ENCODE measurements at places on chromosomes 12 and 14.

GRCh38 chr14:71621276-71621675 is 311.0 kb upstream of the RGS6 start:
- DNase-seq = no peak

GRCh38 chr14:22594156-22594716 is 3.9 kb upstream of the ABHD4 start:
- DNase-seq = no peak

GRCh38 chr12:51635346-51635745 is 44.3 kb downstream of the SCN8A start:
- DNase-seq = peak; percentile 45

GRCh38 chr14:99168330-99168729 is 103.7 kb downstream of the BCL11B start:
- no peak for DNase-seq

DNA sequence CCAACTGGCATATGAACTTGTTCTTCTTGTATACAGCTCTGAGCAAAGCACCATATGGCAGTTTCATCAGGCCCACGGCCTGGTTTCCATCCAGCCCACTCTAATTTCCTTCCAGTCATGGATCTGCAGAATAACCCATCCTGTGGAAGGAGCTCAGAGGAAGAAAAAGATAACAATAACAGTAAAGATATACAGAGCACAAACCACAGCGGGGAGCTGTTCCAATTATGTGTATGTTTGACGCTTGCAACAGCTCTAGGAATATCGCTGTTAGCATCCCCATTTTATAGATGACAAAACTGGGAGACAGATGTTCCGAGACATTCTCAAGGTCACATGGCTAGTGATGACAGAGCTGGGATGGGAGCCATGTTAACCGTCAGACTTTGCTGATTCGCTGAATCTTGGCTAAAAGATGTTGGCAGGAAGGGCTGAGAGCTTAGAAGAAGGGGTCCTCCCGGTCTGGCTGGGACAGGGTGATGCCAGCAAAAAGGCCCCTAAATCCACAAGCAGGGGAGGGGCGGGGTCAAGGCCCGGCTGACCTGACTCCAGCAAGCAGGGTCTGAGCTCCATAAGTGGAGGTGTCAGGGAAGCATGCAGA is 34.4 kb upstream of the CIPC start:
- DNase-seq = no peak

DNA sequence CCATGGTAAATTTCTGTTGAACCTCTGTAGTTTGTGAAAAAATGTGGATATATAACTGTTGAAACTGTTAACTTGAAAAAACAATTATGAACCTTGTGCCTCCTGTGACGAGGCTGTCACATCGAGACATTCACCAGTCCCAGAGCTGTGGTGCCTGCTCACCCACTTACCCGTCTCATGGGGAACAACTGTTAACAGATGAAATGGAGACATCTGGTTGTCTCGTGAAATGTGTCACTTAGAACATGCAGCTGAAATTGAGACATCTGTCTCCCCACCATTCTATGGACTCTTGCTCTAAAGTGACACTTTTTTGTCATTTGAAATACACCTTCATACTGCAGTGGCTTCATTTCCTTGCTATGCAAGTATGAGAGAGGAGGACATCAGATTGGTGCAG is 240.6 kb downstream of the GXYLT1 start:
- DNase-seq = no peak

DNA sequence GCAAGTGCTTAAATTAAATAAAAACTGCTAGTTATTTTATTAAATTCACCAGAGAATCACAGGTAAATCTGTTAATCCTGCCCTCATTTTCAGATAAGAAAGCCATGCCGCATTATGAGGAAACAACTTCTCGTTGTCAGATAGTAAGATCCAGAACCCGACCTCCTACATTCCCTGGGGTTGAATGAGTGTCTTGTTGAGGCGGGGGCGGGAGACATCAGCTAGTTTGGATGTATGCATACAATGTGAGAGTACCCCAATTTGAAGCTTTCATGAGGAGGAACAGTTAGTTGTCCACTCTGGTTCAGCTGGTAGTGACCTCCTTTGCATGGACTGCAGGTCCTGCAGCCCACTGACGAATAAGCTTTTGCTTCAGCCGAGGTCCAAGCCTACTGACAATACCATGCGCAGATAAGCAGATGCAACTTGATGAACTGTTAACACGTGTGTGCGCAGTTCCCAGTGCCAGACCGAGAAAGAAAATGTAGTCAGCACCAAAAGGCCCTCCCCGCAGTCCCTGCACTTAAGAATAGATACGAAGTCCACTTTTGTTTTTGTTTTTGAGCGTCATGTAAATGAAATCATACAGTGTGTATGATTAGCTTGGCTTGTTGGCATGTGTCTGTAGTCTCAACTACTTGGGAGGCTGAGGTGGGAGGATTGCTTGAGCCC is 34.9 kb downstream of the EVL start:
- no peak for DNase-seq

DNA sequence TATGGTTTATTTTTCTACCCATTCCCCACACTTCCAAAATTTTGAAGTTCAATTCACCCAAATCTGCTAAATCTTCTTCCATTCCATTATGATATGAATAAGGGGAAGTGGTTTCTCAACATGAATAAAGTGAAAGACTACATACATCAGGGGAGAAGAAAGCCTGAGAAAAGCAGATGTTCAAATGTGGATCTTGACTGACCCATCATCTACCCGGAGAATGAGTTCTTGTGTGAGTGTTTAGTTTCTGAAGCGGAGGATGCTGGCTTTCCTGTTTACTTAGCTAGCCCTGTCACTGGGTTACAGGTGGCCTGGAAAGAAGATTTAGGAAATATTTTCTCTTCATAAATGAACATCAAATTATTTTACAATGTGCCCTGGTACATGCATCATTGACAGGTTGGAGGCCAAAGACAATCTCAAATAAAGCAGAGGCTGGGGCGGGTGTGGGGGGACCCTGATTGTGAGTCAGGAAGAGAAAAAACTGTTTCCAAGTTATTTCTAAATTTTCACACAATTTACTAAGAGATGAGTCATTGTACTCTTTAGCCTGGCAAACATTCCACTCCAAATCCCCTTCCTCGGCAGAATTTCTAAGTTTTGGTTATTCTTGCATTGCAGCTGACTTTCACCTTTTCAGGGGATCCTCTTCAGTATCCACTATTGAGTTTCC is 135.6 kb downstream of the SLC25A21 start:
- DNase-seq = peak; percentile 48

GRCh38 chr14:21924479-21924878 is 250.9 kb upstream of the OR4E1 start:
- DNase-seq = no peak

- DNase-seq = peak; percentile 5
These were observed 10.4 kb downstream of the MAP4K5 start for GRCh38 chr14:50521912-50522341.

DNA sequence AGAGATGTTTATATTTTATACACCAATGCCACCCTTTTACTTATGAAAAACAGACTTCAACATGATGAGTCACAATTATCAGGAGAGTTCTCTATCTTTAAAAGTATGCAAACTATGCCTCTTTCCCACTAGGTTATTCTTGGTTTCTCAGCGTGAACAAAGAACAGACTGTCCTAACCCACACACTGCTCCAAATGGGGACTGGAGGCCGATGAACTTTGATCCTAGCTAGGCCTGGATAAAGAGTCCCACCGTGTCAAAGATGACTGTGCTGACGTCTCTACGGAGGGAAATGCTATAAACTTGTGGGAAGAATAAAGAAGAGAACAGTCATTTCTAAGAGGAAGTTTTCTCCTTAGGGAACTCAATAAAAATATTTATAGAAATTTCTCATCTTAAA is 160.1 kb downstream of the EPS8 start:
- peak; percentile 93 for DNase-seq

DNA sequence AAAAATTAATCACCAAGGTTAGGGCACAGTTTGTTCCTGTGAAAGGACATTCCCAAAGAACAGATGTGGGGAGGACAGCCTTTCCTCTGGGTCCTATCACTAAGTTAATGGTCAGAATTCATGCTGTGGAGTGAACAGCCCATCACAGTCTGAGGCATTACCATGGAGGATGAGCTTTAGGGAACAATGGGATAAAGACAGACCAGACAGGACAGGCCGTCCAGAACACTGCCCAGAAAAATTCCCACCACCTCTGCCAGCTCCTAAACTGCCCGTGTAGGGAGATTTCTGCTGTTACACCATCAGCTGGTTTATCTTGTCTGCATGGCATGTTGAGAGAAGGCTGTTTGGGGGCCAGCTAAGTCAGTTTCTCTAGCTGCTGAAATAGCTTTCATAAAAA is 49.6 kb upstream of the IFNG-AS1 start:
- DNase-seq = no peak

- no peak for DNase-seq
These were observed 19.5 kb downstream of the TTC9 start for GRCh38 chr14:70660967-70661893.

DNA sequence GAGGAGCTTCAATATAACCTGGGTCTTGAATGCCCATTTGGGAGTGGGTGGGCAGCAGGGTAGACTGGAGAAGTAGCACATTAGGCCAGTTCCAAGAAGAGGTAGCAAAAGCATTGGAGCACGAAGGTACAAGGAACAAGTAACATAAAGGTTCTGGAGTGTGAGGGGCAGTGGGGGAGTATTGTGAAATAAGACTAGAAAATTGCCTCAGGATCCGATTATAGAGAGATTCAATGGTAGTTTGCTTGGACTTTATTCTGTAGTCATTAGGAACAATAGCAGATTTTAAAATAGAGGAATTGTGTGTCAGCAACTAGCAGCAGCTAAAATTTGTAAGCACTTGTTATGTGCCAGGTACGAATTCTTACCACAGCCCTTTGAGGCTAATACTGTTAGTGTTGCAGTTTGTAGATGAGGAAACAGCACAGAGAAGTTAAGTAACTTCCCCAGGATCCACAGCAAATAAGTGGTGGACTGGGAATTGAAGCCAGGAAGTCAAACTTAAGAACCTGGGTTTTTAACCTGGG is 61.8 kb downstream of the PPFIBP1 start:
- no peak for DNase-seq

DNA sequence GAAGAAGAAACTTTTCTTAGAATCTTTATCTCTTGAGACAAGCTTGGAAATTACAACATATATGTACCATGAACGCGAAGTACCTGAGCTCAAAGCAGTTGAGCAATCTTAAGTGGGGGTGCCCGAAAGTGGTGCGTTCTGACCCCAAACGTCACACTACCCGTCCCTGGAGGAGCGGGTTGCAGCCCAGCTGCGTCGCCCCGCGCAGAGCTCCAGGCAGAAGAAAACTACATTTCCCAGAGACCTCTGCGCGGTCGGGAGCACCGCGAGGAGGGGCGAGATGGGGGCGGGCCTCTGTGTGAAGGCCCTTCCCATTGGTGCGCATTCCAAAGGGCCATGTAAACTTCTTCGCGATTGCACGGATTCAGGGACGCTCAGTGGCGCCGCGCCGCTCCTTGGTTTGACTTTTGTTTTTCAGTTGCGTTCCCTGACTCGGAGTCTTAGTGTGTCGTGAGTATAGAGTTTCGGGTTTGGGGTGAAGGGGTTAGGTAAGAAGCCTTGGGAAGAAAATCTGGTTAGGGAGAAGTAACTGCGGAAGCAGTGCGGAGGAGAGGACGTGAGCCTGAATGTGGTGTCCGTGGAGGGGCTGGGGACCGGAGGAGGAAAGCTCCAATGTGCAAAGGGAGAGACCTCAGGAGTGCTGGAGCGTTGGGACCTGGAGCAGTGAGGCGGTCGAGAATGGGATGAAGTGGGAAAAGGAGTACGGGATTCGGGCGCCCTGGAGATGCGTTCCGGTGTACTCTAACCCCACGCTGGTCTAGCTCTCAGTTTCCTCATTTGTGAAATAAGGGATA is at the start of gene CCDC77:
CCDC77 (plus strand) TSS at position 410 of the 794 bp plus-strand sequence. CDS start 7,740 bp downstream, outside the sequence.
- DNase-seq = peak; percentile 92

DNA sequence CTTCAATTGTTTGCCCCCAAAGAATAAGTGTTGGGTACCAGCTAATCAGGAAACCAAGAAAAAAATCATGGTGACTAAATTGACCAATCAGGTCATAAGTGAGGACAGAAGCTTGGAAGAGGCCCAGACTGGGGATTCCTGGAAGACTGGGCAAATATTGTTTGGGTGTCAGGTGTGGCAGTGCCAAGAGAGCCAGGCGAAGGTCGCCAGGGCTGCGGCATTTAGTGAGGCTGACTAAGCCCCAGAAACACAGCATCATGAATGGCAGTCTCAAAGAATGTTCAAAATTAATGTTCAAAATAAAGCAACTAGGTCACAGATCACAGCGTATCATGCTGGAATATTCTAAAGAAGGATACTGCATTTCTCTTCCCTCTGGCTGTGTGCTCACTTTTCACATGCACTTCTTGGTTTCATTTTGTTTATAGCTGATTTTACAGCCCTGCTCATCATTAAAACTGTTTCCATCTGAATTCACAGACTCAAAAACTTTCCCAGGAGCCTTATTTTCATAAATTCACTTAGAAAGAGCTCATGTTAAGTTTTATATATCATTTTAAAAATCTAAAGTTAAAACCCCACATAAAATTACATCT is 85.3 kb upstream of the OVCH1 start:
- DNase-seq = no peak

DNA sequence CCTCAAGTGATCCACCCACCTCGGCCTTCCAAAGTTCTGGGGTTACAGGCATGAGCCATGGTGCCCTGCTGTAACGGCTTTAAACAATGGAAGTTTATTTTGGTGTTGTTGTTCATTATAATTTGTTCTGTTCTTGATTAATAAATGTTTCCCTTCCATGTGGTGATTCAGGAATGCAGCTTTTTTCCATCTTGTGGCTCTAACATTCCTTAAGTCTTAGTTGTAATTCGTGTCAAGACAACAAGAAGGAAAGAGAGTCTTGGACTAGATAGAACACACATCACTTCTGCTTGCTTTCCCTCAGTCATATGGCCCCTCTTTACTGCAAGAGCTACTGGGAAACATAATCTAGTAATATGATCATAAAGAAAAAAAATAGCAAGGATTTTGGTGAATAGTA is 211.6 kb downstream of the SLC6A15 start:
- DNase-seq = peak; percentile 67

DNA sequence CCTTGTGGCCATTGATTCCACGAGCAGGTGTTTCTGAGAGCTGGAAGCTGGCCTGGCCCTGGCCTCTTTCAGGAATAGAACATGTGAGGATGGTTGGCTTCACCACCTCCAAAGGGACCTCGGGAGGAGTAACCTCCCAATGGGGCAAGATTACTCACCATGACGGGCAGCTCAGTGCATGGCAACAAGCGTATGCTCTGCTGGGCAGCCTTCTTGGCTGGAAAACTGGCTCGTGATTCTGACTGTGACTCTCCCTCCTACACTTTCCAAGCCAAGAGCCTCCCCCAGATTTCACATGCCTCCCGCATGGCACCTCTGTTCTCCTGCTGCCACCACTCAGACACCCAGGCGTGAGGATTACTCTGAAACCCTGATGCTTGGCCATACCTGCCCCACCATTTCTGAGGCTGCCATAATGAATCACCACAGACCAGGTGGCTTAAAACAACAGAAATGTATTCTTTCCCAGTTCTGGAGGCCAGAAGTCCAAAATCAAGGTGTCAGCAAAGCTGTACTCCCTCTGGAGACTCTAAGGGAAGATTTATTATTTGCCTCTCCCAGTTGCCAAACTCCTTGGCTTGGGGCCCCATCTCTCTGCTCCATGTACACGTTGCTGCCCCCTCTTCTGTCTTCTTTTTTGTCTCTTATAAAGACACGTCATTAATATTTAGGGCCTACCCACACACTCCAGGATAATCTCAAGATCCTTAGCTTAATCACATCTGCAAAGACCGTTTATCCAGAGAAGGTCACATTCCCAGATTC is 215.9 kb downstream of the CHST11 start:
- DNase-seq = no peak

All from fibroblast of skin of scalp (primary cell).